ENCODE measurements at places on chromosomes 12 and 14.

- DNase-seq = no peak
Measured at GRCh38 chr12:57621497-57622292, 10.5 kb downstream of the ARHGEF25 start.

- no peak for DNase-seq
Measured at GRCh38 chr12:76504606-76505005, 55.0 kb downstream of the OSBPL8 start.

DNA sequence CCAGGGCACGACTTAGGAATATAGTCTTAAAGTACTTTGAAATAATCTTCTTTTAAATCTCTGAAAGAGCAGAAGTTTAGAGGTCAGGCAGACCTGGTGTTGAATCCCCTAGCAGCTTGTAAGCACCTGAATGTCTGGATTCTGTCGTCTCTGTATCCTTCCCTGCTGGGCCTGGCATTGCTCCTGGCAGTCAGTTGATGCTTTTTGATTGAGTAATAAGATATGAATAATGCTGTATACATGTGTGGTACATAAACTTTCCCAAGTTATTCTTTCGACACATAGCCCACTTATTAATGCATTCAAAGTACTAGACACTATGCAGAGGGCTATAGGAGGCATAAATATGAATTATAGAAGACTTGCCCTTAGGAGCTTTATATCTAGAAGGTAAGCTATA, 31.4 kb downstream of the EVL start:
- DNase-seq = no peak

- DNase-seq = peak; percentile 2
Measured at GRCh38 chr14:70257526-70257925, 68.8 kb upstream of the SLC8A3 start.

DNA sequence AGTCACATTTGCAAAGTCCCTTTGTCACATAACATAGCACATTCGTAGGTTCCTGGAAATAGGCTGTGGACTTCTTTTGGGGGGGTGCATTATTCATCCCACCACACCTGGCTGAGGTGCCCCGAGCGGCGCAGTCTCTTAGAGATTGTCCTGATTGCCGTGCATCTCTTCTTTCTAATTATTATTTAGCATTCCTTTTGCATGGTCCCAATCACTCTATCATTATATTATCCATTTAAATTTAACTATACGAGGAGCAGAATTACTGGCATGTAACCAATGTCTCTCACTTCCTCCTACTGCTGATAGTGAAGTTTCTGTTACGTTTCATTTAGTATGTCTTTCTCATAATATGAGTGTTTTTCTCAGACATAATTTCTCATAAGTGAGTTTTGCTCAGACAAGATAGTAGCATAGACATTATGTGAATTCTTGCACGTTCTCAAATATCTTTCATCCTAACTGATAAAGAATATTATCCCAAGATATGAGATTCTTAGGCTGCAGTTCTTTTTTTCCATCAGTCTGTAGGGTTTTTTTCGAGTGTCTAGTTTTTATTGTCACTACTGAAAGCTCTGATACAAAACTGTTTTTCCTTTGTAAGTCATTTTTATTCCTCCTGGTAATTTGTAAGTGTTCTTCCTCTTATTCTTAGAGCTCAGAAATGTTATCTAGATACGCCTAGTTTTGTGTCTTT, 444.3 kb downstream of the NELL2 start:
- no peak for DNase-seq

DNA sequence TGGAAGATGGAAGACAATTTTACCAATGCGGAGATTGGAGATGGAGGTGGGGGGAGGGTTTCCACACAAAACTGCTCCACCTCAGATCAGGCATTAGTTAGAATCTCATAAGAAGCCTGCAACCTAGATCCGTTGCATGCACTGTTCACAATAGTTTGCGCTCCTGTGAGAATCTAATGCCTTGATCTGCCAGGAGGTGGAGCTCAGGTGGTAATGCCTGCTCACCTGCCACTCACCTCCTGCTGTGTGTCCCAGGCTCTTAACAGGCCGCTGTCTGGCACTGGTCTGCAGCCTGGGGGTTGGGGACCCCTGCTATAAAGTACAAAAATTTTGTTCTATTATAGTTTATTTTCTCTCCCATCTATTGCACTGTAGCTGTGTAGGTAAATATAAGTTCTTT, 84.9 kb upstream of the FOXG1 start:
- DNase-seq = no peak

- DNase-seq = no peak
Measured at GRCh38 chr12:2322554-2323120, 269.9 kb downstream of the CACNA1C start.

GRCh38 chr14:70448633-70449340, 3.2 kb upstream of the ADAM21 start:
- DNase-seq = no peak

DNA sequence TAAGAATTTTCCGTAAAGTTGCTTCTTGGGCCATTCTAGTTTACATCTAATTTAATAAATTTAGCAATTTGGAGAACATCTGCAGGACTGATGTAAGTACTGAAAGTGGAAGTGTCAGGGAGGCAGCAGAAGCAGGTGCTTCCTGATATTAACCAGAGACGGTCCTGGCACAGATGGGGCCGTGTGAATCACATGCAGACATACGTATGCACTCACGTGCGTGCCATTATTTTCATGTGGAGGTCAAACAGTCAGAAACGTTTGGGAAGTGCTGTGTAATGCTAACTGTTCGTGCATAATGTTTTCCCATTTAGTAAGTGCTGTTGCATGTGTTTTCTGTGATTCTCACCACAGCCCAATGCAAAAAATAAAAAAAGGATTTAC, 87.8 kb upstream of the DYNC1H1 start:
- DNase-seq = no peak

DNA sequence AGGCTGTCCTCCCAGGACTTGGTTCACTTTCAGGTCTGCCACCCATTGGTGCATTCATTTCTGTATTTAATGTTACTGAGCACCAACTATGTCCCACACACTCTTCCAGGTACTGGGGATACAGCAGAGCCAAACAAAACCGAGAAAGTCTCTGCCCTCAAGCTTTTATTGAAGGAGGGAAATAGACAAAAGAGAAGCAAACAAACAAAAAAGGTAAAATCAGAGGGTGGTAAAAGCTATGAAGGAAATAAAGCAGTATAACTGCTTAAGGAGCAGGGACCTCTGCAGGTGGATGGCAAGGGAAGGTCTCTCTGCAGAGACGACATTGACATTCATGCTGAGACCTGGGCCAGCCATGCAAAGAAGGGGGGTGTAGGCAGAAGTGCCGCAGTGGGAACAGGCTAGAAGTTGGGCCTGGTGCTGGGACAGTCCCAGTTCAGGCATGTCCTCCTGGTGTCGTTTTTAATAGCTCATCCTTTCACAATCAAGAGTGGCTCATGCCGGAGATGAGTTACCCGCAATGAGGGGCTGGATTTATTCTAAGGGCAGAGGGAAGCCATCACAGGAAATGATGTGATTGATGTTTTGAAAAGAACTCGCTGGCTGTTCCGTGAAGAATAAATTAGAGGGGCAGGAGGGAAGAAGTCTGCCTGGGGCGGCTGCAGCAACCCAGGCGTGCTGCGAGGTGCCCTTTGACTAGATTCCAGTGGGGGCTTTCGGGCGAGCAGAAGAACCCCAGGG, 72.8 kb downstream of the IRF2BPL start:
- no peak for DNase-seq

DNA sequence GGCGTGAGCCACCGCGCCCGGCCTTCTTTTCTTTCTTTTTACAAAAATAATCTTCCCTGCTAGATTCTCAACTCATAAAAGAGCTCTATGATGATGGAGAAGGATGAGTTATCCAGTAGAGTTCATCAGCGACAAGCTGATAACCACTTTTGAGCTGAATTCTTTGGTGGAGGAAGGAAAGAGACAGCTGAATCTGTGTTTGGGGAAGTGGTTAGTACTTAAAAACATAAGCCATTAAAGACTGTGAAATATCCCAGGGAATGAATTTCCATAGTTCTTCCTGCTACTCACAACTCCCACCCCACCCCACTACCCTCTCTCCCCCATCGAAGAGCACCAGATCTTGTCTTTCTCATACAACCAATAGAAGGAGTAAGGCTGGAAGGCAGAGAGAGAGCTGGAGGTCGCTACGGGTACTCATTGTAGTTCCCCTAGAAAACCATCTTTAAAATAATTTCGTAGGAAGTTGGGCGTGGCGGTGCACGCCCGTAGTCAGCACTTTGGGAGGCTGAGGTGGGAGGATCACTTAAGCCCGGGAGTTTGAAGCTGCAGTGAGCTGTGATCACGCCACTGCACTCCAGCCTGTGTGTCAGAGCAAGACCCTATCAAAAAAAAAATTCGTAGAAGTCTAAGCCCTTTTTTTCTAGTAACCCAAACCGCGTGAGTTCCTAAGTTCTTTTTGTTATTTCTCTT, 647 bp upstream of the ESPL1 start:
- no peak for DNase-seq

GRCh38 chr14:68397822-68398221, 395.0 kb downstream of the ZFP36L1 start:
- DNase-seq = no peak

- DNase-seq = no peak
Measured at GRCh38 chr12:53222806-53223261, 9.2 kb downstream of the RARG start.

GRCh38 chr12:124286414-124286813, 8.5 kb upstream of the RFLNA start:
- DNase-seq = no peak

DNA sequence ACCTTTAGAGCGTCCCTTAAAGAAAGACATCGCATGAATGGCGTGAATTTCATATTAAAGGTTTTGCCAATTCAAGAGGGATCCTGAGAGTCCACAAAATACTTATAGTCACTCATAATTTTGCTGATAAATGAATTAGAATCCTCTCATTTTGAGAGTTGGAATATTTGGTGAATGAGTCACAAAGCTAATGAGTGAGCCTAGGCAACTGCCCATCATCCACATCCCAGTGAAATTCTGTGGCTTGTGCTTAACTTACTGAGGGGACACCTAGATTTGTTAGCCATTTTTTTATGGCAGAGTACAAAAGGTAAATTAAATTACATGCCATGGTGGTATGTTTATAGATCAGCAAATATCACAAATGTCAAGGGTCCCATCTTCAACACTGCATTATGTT, 12.7 kb upstream of the NOXRED1 start:
- DNase-seq = no peak

GRCh38 chr12:113818833-113819232, 147.3 kb downstream of the RBM19 start:
- DNase-seq = no peak

DNA sequence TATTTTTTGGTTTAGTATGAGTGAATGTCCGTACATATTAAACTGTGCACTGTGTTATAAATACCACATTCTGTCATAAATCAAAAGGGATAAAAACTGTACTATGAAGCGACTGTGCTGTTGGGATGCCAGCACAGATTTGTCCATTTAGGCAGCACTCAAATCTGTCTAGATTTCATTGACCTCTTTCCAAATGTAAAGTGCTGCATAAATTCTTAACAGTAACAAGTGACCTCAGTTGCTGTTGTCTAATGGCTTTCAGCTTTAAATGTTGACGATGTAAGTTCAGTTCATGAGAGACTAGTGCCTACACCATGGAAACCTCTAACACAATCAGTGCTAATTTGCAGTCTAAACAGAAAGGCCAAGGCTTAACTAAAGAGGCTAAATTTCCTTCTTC, 531.4 kb upstream of the LMO3 start:
- DNase-seq = no peak

- DNase-seq = no peak
Measured at GRCh38 chr14:20680843-20681347, 3.5 kb upstream of the RNASE4 start.

DNA sequence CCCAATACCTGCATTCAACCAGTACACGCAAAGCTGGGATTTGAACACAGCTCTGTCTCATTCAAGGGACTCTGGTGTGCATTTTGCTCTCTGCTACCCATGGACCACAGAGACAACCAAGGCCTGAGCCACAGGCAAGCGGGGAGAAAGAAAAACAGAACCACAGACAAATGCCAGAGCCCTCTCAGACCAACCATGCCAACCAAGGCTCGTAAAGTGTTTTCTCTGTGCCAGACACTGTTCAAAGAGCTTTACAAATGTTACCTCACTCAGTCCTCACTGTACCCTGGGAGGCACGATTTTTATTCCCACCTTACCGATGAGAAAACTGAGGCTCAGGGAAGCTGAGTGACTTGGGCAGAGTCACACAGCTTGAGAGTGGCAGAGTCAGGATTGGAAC, 32.4 kb upstream of the EML1 start:
- no peak for DNase-seq

DNA sequence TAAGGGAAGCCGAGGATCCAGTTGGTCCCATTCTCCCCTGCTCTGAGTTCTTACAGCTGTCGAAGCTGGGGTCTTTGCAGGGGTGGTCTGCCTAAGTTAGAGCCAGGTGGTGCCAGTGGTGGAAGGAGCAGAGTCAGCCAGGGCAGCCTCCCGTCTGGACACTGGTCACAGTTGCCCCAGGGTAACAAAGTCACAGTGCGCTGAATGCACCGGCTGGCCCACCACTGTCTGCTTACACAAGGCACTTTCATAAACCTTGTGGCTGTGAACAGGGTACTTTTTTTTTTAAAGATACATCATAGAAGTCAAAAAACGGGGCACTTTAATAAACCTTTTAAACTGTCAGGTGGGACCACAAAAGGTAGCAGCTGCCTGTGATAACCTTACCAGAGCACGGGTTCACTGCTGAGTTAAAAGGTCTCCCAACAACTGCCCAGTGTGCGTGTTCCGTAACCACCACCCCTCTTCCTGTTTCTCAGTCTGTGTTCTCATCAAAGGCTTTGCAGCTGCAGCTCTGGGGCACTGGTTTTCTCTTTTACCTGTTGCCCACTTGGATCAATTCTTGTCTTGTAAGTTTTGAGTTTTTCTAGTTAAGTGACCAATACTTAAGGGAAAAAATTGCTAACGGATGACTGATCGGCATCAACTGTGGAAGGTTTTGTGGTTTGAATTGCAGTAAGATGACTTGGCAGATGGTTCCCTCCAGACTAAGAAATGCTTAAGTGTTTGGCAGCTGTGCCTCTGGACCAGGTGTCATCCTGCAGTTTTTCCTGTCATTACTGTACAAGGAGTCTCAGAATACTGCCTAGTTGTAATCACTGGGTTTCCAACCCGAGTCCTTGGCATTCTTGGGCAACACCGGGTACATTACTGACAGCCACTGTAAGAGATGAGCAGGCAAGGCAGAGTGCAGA, 55.9 kb downstream of the DYNC1H1 start:
- DNase-seq = no peak

Measured in NCI-H446 (cell line).